Astrocyte (in vitro differentiated cells and primary cell): ENCODE measurements at places on chromosomes 1 and 21.

DNA sequence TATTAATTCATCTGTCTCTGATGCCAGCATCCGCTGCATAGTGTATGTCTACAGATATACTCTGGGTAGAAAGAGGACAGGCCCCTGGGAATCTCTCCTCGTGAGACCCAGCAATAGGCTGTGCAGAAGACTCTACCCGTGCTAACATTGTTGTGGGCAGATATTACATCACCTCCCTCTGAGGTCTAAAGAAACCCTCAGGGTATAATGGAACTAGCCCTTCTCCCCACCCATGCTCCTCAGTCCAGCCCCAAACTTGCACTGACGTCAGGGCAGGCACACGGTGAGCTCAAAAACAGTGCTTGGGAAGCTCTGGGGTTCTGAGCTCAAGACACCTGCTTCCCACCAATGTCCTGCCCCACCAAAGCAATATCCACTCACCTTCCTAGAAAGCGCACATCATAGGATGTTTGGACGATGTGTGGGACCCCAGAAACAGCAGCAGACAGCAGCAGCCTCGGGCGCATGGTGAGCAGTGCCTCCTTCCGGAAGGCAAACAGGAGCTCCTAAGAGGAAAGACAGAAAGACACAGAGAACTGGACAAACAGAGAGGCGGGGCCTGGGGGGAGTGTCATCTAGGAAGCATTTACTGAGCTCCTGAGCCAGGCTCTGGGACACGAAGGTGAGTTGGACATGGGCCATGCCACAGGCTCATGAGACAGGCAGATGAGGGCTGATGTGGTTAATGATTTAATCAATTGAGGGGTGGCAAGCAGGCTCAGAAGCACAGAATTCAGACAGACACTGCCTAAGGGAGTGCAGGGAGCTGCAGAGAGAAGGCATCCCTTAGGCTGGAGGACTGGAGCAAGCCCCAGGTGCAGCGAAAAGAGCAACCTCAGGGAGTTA is 4.8 kb downstream of the OVGP1 start:
- DNase-seq: no peak

- no peak for DNase-seq
These were observed 187.8 kb downstream of the COQ8A start for GRCh38 chr1:227127891-227128290.

GRCh38 chr1:111887385-111887784 is 102.1 kb downstream of the KCND3 start:
- DNase-seq: no peak

DNA sequence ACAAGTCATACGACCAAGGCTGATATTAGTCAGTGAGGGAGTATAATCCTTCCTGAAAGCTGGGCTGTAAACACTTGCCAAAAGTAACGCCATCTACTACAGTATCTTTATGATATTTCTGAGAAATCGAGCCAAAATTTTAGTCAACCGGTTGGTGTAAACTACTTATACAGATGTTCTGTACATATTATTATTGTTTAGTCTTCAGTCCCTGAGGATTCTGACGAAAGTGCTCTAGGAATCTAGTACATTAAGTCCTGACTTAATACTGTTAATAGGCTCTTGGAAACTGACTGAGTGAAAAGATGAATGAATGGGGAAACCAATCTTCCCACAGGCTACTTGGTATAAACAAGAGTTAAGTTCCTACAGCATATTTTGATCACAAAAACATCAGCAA is 274.3 kb downstream of the USP25 start:
- no peak for DNase-seq

GRCh38 chr1:112689196-112689841 is 14.9 kb downstream of the MOV10 start:
- DNase-seq: no peak

- no peak for DNase-seq
These were observed 12.0 kb downstream of the FHAD1 start for GRCh38 chr1:15258833-15259621.

DNA sequence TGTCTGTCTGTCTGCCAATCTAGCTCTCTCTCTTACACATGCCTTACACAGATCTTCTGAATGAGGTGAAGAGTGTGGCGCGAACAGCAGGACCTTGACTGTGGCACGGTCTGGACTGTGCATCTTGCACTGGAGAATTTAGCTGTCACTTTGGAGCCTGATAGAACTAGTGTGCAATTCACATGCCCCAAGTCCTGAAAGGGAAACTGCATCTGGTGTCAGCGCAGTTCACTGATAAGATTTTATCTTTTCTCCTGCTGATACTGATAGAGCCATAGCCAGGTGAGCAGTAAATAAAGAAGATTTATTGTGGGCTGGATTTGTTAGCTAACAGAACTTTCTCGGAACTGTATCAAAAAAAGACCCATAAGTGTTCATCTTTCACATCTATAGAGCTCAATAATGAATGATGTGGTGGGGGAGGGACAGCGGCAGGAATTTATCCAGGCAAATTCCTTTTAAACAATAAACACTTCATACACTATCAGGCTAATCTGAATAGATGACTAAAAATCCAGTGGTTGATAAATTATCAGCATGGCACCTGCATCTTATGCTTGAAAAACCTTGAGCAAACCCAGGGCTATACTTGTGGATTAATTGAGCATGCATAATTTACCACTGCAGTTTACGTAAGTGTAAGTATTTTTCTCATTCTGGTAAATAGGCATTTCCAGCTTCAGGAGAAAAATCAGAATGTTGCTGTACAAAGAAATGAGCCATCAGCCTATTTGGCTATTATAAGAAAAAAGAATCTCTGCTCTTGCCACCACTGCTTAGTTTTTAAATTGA is 104.1 kb downstream of the NTNG1 start:
- peak; percentile 74 for DNase-seq

- DNase-seq: no peak
These were observed 13.2 kb downstream of the TMEM240 start for GRCh38 chr1:1527092-1527816.

- peak; percentile 66 for DNase-seq
These were observed 580 bp downstream of the RBM34 start for GRCh38 chr1:235160383-235160956.

DNA sequence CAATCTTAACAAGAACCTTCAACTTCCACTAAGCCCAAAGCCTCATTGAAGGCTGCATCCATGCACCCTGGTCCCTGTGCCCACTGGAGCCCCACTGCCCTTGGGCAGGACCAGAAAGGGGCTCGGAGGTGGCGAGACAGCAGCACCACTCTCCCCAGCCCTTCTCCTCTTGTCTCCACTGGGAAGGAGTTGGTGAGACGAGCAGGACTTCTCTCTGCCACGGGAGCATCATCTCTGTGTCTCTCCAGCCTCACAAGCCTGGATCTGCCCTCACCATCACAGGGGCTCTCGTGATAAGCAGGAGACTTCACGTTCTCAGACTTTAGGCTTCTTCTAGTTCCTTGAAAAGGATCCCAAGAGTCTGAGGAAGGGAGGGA is 7.2 kb upstream of the ETV3L start:
- no peak for DNase-seq

GRCh38 chr1:93114391-93114790 is 35.3 kb downstream of the MTF2 start:
- peak; percentile 2 for DNase-seq

GRCh38 chr1:41500378-41500777 is 15.9 kb upstream of the EDN2 start:
- no peak for DNase-seq

GRCh38 chr21:18218331-18218730 is 26.3 kb upstream of the CHODL start:
- no peak for DNase-seq

- peak; percentile 61 for DNase-seq
These were observed 14.0 kb downstream of the F3 start for GRCh38 chr1:94527447-94528031.

GRCh38 chr1:44302541-44302940 is 52.5 kb downstream of the ERI3 start:
- no peak for DNase-seq

- DNase-seq: no peak
These were observed 3.8 kb upstream of the SLC30A2 start for GRCh38 chr1:26049531-26050247.

GRCh38 chr1:30322859-30323257 is 400.5 kb downstream of the MATN1 start:
- DNase-seq: no peak

- no peak for DNase-seq
These were observed 34.5 kb downstream of the PROX1 start for GRCh38 chr1:214022229-214022791.

GRCh38 chr1:41333146-41333784 is 28.0 kb upstream of the FOXO6 start:
- peak; percentile 91 for DNase-seq

DNA sequence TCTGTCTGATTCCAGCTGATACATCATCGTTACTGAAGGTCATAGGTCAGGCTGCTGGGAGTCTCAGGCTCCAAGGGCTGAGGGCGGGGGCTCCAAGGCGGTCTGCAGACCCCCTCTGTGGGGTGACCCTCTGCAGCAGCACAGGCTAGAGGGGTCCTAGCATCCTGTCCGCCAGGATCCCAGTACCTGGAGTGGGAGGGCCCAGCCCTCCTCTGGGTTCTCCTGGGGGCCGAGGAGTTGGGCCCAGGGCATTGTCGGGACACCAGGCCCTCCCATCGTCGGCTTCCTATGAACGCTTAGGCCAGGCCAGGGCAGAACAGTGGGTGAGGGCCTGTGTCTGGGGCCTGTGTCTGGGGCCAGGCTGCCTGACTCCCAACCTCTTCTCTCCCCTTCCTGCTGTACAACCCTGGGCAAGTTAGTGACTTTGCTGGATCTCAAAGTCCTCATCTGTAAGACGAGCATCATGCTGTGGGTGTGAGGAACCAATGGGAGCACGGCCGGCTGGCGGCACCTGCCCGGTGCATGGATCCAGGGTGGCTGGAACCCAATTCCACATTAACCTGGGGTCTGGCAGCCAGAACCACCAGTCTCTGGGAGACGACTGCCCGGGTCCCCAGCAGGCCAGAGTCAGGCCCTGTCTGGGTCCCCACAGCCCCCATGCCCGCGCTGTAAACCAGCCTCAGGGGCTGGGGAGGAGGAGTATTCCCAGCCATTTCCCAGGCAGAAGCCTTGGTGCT is 56.2 kb upstream of the COL18A1 start:
- DNase-seq: no peak

DNA sequence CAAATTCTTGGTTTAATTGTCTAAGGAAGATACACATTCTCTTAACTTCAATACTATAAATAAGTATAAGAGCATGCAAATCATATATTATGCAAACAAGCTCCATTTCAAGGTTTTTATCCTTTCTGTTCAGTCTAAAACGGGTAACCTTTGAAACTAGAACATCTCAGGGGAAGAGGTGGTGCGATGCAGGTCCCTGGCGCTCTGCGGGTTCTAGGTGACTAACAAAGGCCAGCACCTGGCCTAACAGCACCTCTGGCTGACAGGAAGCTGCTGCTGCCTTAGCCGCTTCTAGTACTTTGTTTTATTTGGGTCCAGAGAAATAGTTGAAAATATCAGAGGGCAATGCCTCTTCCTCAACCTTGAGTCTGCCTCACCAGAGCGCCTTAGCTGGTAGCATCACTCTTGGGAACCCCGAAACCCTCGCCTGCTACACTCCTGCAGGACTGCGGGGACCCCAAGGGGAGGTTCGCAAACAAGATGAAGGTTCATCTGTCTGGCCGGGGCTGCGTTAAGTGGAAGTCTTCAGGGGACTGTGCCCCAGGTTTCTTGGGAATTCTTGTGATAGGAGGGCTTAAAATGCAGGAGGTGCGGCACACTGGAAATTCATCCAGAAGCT is 45.5 kb downstream of the PRDM15 start:
- no peak for DNase-seq

GRCh38 chr1:71582673-71583072 is 501.8 kb upstream of the ZRANB2 start:
- no peak for DNase-seq

DNA sequence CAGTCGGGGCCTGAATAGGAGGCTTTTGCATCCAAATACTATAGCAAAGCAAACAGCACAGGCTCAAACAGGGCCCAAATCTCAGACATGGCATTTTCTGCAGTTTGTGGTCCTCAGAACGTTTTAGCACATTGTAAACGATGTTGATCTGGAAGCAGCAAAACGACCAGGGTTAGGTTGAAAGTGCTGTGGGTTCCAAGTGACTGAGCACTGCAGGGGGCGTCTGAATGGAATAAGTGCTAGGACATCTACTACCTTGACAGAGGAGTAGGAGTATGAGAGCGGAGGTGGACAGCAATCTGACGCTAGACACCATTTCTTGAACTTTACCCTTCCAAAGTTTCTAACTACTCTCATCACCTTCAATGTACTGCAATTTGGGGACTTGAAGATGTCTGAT is 214.9 kb downstream of the BARHL2 start:
- no peak for DNase-seq

GRCh38 chr21:33058957-33059356 is 11.0 kb upstream of the OLIG1 start:
- DNase-seq: no peak

- no peak for DNase-seq
These were observed 63.9 kb downstream of the LAMC2 start for GRCh38 chr1:183249941-183250452.

- DNase-seq: no peak
These were observed 78.8 kb upstream of the RBM34 start for GRCh38 chr1:235239851-235240250.

DNA sequence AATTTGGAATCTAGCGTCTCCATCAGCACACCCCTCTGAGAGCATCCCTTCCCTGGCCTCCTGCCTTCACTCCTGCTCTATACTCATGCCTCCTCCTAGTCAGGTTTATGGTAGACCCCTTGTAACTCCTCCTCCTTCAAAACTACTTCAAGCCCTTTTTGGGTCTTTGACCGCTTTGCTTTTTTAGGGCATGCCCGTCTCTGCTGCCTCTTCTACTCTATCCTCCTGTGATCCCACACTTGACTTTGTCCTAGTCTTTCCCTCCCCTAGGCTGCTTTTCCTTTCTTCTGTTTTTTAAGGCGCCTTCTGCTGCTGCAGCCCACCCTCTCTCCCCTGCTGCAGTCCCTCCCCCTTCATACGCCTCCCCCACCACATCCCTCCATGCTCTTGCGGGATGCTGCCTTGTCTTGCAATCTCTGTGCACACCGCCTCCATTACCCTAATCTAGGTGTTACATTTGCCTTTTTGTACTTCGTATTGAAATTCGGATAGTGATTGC is 1.5 kb downstream of the SNX27 start:
- no peak for DNase-seq

GRCh38 chr1:51301152-51301843 is 29.1 kb downstream of the TTC39A start:
- DNase-seq: no peak

DNA sequence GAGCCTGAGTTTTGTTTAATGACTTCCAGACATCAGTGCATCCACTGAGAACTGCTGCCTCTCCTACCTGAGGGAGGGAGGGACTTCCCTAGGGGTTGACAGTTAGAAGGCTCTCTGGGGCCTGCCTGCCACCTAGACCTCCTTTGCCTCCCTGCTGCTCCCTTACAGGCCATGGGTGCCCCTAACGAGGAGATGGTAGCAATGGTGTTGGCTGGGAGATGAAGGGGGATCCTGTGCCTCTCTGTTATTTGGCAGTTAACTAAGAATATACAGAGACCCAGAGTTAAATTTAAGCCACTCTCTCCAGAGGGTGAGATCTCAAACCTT is 66.1 kb downstream of the UBE2U start:
- DNase-seq: no peak

- DNase-seq: no peak
These were observed 129.8 kb downstream of the SLC45A1 start for GRCh38 chr1:8447616-8448150.
